ENCODE measurements at places on chromosomes 3 and 15. TPM values are rescaled to one million over a fixed set of nuclear protein-coding genes. Genes with fewer than 3 reads are reported as not detected.
A peak's percentile ranks its signal among the peaks of the same experiment; 100 is the strongest.

GRCh38 chr3:59064276-59064675 is 14.5 kb upstream of the CFAP20DC start:
- no peak for DNase-seq

Gene GOLGA6L7
- total RNA-seq, result not detected

GRCh38 chr15:66743703-66744536 is 41.9 kb downstream of the SMAD6 start:
- peak; percentile 31 for DNase-seq

GRCh38 chr3:36903119-36903882 is 41.6 kb downstream of the TRANK1 start:
- DNase-seq, result no peak

DNA sequence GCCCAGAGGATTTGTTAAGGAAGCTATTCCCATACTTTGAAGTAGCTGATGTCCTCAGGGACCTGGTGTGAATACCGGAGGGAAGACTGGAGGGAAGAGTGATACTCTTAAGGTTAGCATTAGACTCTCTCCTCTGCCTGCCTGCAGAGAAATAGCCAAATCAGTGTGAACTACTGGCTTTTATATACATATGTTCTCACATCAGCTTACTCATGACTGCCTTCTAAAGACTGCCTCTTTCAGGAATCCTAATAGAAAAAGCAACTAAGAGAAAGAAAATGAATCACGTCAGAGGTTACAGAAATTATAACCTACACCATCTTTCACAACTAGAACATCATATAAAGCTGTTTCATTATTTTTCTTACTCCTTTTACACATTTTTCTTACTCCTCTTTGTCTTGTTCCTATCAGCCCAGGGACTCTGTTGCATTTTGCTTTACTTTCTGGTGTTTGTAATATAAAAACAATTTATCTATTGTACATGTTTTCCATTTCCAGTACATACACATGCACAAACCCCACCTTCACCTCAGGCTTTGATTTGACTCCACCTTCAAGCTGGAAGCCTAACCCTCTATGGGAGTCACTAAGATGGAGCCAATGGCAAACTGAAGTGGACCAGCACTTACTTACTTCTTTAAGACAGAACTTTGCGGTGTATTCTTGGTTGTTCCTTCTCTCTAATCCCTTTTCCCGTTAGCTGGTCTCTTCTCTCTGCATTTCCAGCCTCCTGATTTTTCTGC is 257.7 kb upstream of the UBE2E1 start:
- no peak for DNase-seq

DNA sequence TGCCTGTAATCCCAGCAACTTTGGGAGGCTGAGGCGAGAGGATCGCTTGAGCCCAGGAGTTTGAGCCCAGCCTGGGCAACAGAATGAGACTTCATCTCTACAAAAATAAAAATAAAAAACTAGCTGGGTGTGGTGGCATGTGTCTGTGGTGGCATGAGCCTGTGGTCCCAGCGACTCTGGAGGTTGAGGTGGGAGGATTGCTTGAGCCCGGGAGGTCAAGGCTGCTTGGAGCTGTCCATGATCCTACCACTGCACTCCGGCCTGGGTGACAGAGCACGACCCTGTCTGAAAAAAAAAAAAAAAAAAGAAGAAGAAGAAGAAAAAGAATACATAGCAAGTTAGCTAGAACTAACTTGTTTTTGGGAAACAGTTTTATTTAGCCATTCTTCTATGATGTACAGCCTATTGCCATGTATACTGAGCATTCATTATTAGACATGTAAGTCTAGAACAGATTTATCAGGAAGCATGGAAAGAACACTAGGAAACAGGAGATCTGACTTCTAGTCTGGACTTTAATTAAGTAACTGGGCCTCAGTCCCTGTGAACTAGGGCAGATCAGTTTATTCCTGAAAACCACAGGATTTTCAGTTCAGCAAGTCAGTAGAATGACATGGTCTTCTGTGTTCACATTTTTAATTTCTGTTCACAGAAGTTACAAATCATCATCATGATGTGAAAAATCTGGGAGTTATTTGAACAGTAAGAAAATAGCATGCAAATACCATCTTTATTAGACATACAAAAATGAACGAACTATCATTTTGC is 65.5 kb downstream of the KAT2B start:
- DNase-seq, result no peak

GRCh38 chr3:73504239-73504638 is 120.5 kb downstream of the PDZRN3 start:
- DNase-seq, result no peak

- DNase-seq, result no peak
Observed at GRCh38 chr3:37504583-37505357, 330.4 kb upstream of the LRRFIP2 start.

Gene ATP10A
- 5.1 TPM for total RNA-seq

DNA sequence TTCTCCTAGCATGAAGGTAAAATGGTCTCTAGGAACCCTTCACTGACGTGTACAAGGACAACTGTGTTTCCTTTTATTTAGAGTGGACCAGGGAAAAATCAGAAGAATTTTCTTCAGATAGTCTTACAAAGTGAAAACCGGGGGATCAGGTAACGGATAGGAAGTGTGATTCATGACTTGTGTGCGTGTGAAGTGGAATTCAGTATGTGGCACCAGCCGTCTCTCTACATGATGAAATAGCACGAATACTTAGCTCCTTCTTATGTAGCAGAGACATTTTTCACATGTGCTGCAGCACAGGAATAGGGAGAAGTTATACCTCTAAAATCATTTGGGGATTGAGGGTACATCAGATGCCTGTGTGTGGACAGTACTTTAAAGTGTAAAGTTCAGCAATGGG is 159.2 kb downstream of the MEX3B start:
- no peak for DNase-seq

DNA sequence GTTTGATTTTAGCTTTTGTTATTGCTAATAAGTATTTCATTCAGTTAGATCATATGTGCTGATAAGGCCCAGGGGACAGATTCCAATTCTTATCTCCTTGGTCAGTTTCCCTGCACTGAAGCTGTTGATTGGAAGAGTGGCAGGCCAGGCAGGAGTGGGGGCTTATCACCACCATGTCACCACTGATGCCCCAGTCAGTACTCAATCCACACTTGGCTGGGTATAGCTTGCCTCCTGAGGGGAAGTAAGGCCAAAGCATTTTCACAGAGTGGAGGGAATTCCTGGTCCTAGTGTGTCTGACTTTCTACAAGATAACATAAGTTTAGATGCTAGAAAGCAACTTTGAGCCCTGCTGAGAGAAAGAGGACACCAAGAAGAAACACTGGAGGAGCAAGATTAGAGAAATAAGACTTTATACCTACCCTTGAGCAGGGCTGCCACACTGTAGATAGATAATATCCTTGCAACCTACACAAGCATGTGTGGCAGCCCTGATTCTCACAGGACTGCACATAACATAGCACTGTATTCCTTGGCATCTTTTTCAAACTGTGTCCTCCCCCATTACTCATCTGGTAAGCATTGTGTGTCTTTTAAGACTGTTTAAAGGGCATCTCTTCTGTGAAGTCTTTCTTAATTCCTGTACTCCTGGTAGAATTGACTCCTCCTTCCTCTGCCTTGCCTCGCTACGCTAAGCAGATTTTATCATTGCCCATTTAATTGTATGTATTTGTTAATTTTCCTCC is 24.3 kb downstream of the OXNAD1 start:
- DNase-seq, result no peak

- DNase-seq, result no peak
Observed at GRCh38 chr15:48096813-48097212, 24.0 kb upstream of the SLC24A5 start.

Gene ITIH1
- total RNA-seq, result not detected

DNA sequence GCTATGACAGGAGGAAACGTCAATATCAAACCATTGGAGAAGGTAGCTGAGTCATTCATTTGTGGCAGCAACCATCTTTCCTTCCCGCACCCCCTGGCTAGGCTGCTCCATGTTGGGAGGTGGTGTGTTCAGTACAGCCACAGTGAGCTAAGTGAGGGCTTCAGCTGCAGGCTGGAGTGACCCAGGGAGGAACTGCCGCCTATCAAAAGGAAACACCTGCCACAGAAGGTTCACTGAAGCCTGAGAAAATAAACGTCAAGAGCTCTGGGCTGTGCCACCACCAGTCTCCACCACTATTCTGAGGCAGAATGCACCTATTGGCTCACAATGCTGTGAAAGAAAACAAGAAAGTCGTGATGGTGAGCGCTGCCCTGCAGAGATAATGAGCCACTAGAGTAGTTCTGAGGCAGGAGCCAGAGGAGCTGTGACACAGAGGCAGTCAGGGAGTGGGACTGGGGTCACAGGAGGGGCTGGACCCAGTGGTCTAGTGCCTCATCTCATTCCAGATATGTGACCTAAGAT is 34.8 kb upstream of the CD47 start:
- peak; percentile 22 for DNase-seq

Gene PRSS50
- not detected for total RNA-seq

DNA sequence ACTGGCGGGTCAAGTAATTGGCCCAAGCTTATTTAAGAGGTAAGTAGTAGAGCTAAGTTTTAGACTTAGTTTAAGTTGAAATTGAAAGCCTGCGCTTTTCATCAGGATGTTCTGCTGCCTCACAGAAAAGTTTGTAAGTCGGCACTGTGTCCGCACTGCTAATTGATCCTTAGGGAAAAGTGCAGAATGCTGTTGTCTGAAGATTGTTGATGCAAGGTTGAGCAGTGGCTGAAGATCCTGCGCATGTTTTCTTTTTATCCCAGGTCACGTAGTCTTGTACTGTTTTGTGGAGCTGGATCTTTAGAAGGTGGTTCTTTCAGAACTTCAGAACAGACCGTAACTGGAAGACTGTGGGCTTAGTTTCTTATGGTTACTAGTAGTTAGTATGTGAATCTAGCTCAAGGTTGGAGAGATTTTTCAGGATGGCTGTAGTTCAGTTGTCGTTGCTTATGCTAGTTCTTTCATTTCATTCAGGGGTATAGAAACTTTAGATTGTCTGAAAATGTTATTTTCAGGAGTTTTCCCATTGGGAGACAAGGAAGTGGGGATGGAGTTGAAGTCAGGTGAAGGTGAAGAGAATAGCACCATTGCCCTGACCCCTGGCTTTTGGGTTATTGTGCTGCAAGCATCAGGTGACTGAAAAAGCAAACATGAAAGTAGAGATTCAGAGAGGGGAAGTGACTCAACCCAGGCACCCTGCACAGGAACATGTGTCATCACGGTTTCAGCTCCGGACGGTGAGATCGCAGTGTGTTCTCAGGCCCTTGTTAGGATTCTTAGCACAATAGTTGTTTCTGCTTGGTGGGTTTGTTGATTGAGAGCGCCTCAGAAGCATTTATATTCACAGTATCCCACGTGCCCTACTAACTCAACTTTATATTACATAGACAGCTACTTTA is 32.8 kb downstream of the AKAP13 start:
- DNase-seq, result peak; percentile 65

GRCh38 chr3:134299185-134299887 is 48.7 kb upstream of the RYK start:
- DNase-seq, result no peak

GRCh38 chr3:52053307-52054304 is 2.8 kb downstream of the DUSP7 start:
- no peak for DNase-seq

Gene TMEM207
- total RNA-seq, result not detected

Gene DOCK3
- 3.8 TPM for total RNA-seq

DNA sequence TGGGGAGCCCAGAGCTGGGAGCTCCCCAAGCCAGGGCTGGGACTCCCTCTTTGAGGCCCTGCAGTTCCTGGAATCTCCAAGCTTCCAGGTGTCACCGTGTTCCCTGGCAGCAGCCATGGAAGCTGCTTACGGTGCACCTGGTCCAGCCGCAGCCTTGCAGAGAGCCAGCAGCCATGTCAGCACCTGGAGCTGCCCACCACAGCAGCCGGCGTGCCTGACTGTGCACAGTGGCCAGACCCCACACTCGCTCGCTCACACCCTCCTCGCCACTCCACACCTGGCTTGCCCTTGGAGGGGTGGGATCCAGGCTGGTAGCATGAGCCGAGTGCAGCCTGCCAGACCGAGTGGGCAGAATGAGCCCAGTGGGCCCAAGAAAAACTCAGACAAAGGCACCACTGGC is 14.8 kb upstream of the HTR3E start:
- no peak for DNase-seq

DNA sequence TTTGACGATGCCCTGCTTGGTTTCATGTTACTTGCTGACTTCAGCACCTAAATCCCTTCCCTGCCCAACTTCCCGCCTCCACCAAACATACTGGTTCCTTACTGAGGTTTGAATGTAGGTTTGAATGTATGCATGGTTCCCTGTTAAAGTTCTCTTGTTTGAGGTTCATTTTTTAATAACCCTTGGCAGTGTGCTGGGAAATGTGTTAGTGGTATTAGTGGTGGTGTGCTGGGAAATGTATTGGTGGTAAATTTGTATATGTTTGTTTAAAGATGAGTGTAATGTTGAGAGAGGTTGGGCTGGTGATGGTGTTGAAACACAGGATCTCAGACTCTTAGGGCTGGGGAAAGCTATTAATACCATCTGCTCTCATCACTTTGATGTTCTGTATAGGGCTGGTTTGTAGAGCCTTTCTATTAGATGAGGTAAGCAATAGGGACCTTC is 392.7 kb downstream of the PTPRG start:
- DNase-seq, result no peak

GRCh38 chr3:64301476-64301875 is 76.2 kb upstream of the PRICKLE2 start:
- DNase-seq, result no peak

DNA sequence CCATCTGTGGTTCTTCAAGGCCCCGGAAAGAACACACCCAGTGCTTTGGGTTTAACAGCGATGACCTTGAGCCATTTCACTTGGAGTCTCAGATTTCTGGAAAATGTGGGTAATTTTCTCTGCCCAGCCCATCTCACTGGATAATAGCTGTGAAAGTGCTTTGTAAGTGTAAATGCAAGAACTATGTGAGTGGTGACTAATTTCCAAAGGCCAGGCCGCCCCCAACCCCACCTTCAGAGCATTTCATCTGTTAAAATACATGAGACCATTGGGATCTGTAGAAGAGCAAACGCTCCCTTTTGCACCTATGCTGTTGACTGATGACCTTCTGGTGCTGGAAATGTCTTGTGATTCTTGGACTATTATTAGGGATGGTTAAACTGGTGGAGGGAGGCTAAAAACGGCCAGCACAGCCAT is 196.8 kb upstream of the LPP start:
- no peak for DNase-seq

Gene ATP13A5
- total RNA-seq, result not detected

- DNase-seq, result no peak
Observed at GRCh38 chr3:135581806-135582205, 383.7 kb upstream of the PPP2R3A start.

DNA sequence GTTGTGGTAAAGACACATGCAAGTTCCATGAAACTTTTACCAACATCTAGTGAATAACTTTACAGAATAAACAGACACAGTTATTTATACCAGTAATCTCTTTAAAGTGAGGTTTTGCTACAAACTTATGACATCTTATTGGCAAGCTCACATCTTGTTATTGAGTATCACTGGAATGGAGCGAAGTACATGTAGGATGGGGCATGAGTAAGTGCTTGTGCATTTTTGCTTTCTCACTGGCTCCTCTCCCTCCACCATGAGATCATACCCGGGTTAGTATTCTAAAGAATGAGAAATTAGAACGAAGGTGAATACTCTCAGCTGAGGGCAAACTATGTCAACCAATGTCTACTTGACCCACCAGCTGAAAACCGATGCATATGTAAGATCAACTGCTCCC is 193.3 kb upstream of the ZNF717 start:
- DNase-seq, result no peak

Gene TAGLN3
- not detected for total RNA-seq

Gene ARGFX
- not detected for total RNA-seq

Measured in left cardiac atrium (tissue), 4 donors.